ENCODE measurements at places on chromosomes 5 and 9. TPM values are rescaled to one million over a fixed set of nuclear protein-coding genes. Genes with fewer than 3 reads are reported as not detected.

- no peak for DNase-seq
Measured at GRCh38 chr9:27336829-27337228, 39.9 kb upstream of the EQTN start.

- DNase-seq: no peak
Measured at GRCh38 chr5:108315829-108316228, 66.1 kb downstream of the FBXL17 start.

CKMT2 gene
- not detected for total RNA-seq

DNA sequence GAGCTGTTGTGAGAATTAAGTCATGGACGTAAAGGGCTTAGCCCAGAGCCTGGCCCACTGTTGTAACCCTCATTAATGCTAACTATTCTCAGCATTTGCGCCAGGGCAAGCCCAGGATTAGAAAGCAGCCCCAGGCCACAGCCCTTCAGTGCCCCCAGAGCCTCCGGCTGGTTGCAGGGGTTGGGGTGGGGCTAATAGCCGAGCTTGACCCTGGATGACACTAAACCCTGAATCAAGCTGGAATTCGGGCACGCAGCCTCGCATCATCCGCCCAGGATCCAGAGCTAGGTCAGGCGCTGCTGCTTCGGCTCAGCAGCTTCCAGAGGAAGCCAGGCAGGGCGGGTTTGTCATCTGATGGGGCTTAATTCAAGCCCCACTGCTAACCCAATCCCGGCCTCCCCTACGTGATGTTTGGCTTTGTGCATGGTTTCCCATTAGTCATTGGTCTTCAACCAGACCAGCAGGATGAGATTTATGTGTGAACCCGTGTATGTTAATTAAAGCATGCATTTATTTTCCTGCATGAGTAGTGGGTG lies 1.2 kb upstream of the MEGF9 start:
- DNase-seq: no peak

DNA sequence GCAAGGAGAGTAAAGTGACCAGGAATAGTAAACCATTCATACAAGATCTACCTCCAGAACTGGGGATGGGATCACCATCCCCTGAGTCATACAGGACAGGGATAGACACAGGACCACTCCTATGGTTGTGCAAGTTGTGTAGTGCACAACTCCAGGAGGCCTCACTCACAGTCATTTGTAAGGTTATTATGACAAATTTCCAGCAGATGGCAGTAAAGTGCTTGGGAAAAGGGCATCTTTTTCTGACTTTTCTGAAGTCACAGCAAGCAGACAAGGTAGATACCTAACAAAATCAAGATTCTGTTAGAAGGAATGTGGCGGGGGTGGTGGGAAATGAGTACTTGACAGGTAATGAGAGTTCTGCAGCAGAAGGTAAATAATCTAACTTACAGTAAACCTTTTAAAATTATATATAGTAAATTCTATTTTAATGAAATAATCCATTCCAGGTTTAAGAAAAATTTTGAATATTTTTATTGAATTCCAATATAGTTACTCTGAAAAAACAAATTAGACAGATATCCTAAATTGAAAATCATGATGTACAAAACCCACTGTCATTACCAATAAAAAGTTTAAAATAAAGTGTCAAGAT lies 16.7 kb upstream of the KIF27 start:
- DNase-seq: peak; percentile 13

GRCh38 chr5:75993643-75994520 lies 89.3 kb upstream of the SV2C start:
- no peak for DNase-seq

CWC27 gene
- 18.8 TPM for total RNA-seq

GRCh38 chr9:114383521-114384231 lies 4.1 kb downstream of the AKNA start:
- DNase-seq: no peak

DNA sequence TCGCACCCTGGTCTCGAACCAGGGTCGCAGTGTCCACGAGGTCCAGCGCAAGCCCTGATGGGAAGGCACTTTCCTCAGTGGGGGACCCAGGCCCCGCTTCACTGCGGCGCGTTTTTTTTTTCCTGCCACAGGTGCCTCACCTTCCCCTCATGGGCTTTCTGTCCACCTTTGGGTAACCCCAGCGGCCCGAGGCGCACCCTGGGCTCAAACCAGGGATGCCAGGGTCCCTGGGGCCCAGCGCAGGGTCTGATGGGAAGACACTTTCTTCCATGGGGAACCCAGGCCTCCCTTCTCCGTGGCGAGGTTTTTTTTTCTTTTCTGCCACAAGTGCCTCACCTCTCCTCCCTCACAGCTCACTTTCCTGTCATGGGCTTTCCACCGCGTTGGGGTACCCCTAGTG lies 1269.9 kb downstream of the FOXD4L5 start:
- no peak for DNase-seq

DNA sequence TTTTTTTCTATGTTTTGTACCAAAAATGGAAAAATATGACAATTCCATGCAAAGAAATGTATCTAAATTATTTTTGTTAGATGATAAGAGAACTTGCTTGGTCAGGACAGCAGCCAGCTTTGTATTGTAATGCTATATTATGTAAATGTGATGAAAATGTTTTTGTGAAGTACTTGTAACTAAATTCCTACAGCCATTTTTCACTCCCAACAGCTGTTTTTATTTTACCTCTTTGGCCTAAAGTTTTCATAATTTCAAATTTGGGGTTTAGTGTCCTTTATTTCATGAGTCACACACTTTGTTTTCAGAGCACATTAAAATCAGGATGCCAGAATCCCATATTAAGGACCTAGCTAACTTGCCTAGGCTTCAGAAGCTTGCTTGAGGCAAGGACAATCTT lies 64.1 kb downstream of the WDR41 start:
- DNase-seq: no peak

SLC36A3 gene
- not detected for total RNA-seq

DNA sequence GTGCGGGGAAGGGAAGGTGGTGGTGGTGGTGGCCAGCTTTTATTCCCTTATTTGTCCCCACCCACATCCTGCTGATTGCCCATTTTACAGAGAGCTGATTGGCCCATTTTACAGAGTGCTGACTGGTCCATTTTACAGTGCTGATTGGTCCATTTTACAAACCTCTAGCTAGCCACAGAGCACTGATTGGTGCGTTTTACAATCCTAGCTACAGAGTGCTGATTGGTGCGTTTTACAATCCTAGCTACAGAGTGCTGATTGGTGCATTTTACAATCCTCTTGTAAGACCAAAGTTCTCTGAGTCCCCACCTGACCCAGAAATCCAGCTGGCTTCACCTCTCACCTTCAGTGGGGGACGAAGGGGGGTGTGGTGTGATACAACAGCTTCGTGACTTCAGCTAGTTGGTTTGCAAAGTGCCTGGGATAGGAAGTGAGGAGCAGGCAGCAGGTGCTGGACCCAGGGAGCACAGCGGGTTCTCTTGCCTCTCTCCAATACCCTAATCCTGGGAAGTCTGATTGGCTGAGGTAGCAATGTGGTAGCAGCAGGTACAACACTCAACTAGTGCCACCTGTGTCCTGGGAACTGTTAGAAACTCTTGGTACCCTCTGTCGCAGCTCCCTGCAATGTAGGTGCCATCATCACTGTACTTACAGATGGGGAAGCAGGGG lies 92.1 kb downstream of the BARX1 start:
- DNase-seq: no peak

RNF145 gene
- 55.8 TPM for total RNA-seq

DNA sequence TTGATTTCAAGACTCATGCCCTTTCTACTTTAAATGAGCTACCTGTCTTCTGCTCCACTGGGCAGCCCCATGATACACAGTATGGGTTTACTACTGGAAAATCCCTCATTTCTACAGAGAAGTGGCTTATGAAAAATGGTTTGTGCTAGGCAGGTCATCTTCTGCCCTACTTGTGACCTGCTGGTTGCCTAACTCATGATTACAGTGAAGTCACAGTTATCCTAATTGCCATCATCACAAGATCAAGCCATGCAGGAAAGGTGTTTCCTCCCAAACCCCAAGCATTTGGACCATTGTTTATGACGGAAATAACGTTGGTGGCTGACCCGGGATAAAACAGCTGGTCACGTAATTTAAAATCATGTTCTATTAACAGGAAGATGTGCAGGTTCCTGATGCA lies 330.6 kb downstream of the ACTL7B start:
- no peak for DNase-seq

DNA sequence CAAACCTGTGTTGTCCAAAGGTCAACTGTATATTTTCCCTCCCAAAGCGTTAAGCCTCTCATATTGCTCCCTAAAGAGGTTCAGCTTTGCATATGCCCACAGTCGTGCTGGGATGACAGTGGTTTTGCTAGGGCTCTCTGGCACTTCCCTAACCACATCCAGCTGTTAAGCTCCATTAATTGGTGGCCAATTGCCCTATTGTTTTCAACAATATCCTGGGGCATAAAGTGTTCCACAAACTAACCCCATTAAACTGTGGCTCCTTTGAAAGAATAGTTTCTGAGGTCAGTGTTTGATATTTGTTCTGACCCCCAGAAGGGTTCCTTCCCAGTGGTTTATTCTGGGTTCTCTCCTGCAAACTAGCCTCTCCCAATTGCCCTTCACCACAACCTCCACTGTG lies 194.5 kb downstream of the HSD17B3 start:
- no peak for DNase-seq

GRCh38 chr5:95731571-95732554 lies 727 bp downstream of the RHOBTB3 start:
- DNase-seq: peak; percentile 34
